Renal cortex interstitium (tissue), 15 donors: ENCODE measurements at places on chromosomes 1 and 21.
A peak's percentile ranks its signal among the peaks of the same experiment; 100 is the strongest.

DNA sequence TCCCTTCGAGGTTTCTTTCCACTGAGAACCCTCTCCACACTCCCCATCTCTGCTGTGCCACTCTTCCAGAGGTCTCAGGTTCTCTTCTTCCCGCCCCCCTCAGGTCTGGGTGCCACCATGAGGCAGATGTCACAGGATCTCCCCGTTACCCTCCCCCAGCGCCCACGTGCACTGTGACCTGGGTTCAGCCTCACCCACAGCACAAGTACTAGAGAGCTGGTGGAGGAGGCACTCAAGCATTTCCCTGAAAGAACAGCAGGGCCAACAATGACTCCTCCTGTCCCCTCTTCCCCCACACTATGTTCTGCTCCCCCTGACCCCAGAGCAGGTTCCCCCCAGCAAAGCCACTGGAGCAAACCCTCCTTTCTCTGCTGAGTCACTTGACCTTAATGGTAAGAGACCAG, 14.3 kb downstream of the PLEKHA6 start:
- DNase-seq, result no peak

GRCh38 chr1:26094677-26095383, 16.8 kb upstream of the PDIK1L start:
- no peak for DNase-seq

DNA sequence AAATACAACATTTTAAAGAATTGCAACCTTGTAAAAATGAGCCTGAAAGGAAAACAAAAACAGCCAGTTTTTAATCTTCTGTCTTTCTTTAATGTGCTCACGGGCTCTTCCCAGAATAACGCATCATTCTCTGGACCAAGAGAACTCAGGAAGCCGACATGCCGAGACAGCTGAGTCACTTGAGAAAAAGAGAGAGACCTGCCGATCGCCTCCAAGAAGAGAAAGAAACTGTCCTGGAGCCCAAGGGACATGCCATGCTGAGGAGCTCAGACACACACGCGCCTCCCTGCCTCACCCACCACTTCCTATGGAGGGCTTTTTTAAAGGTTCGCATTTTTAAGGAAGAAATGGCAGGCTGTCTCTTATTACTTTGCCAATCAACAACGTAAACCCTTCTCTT, 176.4 kb downstream of the ZNF281 start:
- no peak for DNase-seq

GRCh38 chr21:15252431-15252830, 187.6 kb upstream of the NRIP1 start:
- DNase-seq, result no peak

- DNase-seq, result no peak
Measured at GRCh38 chr1:219041141-219041540, 132.5 kb upstream of the LYPLAL1 start.

- DNase-seq, result no peak
Measured at GRCh38 chr1:247548769-247549182, at the start of gene GCSAML. Gene GCSAML, plus strand, starts transcription at chr1:247549134. Its CDS starts 58 bp downstream, at chr1:247549192.

GRCh38 chr1:185479796-185480195, 162.8 kb upstream of the IVNS1ABP start:
- DNase-seq, result no peak

DNA sequence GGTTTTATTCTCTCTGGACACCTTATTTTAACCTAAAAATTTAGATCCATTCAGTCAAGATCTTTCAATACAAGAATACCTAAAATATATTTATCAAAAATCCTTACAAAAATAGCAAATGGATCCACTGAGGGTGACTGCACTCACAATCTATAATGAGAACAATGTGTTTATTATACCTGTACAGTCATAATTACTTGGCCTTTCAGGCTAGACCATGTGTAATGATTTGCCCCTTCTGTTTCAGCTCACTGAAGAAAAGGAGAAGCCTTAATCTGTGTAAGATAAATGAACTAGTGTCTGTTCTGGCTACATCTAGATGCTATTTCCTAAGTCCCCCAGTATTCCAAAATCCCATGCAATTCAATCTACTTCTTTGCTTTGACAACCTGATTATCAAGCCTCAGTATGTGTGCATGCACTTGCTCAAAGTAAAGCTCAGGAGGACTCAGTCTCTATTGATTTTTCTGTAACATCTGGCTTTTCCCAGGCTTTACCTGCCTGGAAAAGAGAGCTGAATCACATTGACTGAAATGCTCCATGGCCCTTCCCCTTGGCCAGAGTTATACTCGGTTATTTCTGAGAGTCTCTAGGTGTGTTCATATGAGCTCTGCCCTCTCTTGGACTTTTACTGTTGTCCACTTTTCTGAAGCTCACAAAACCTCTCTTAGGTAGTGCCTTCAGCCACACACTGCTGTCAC, 27.6 kb downstream of the CRP start:
- DNase-seq, result no peak

- no peak for DNase-seq
Measured at GRCh38 chr1:38133304-38133703, 86.7 kb upstream of the POU3F1 start.

GRCh38 chr1:160935527-160936258, 18.9 kb downstream of the ITLN2 start:
- no peak for DNase-seq

- no peak for DNase-seq
Measured at GRCh38 chr1:38940339-38941047, 1.1 kb downstream of the RHBDL2 start.

GRCh38 chr21:26659182-26659581, 86.1 kb upstream of the CYYR1 start:
- no peak for DNase-seq

DNA sequence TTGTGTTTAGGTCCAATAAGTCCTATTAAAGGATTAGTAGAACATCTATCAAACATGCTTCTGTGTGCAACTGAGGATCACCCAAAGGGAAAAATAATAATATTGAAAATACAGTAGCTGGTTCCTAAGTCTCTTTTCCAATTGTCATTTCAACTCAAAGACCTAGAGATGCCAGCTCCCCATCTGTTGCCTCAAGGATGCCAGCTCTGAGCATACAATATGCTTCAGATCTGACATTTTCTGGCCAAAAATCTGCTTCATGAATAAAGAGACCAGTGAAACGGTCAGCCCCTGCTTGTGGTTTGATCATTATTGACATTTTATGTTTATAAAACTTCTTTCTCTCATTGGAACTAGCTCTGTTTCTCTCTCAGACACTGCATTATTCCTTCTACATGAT, 72.9 kb downstream of the CCDC185 start:
- no peak for DNase-seq

DNA sequence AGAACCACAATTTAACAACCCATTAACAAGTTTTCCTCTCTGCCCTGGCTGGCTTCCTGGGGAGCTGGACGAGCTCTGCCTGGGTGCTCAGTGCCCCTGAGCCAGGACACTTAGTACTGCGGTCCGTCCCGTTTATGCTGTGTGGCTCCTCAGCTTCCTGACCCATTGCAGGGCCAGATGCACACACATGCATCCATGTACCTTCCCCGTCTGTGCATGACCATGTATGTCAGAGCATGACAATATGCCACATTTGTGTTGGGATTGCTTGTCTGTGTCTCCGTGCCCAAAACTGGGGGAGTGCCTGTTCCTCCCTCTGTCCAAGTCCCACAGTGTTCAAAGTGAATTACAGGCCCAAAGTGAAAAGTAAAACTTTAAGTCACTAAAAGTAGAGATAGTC, 9.7 kb upstream of the TFF3 start:
- DNase-seq, result no peak

DNA sequence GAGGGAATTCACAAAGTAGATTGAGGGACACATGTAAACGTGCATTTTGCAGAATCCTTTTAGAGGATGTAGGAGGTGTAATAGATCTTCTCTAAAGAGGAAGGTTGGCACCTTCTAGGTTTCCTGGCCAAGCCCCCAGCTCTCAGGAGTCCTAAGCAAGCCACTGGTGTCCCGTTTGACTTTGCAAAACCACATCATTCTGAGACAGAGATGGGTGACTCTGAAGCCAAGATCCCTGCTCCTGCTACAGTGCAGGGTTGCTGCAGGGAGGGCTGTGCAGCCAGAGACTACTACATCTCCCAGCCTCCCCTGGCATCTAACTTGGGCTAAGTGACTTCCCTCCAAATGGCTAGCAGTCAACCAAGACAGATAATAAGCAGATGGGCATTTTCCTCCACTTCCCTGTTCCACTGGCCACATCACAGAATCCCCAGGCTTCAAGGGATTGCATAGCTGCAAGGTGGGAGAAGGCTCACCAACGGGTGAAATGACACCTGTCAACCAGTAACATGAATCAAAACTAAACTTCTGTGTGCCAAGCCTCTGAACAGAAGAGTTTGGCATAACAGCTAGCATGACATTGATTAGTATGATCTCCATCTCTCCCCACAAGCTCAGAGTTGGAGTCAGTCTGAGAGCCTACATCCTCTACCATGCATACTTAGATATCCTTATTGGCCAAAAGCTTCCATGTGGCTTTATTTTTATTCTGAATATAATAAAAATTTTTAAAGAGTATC, 129.6 kb upstream of the COA6 start:
- DNase-seq, result no peak

GRCh38 chr1:84450910-84451309, 28.2 kb upstream of the RPF1 start:
- no peak for DNase-seq

DNA sequence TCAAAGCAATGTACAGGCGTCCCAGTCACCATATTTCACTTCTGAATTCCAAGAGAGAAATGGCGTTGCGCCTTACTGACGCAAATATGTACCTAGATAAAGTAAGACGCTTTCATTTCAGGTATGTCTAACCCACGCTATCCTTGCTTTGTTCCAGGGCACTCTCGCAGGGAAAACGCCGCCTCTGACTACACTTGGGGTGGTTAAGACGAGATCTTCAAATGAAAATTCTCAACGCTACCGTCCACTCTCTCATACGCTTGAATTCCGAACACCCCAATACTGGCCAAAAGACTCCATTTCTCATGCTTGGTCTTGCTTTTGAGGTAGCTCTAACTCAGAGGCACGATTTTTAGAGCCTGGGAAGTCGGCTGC, 736 bp upstream of the ZMPSTE24 start:
- DNase-seq, result no peak

DNA sequence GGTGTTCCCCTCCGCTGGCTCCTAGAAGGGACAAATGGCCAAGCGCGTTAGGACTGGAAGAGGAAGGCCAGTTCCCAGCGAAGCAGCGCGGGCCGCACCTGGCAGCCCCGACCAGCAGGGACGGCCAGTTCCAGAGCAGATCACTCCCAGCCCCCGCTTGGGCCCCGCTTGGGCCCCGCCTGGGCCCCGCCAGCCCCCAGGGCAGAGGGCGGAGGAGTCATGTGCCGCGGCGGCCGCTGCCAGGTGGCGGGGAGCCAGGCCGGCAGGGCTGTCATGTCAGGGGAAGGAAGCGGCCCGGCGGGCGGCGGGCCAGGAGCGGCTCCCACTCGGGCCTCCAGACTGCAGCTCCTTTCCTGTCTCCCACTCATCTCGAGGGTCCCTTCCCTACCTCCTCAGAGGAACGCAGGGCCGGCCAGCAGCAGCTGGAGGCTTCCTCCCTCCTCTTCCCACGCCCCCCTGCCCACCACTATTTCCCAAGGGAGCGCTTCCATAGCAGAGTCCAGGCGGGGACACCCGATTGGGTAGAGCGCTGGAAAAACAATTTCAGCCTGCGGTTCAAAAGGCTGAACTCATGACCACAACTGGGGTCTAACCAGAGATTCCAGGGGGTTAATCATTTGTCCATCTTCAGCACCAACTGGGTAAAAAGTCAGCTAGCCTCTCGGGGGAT, 16.5 kb downstream of the ZNF697 start:
- peak; percentile 67 for DNase-seq

DNA sequence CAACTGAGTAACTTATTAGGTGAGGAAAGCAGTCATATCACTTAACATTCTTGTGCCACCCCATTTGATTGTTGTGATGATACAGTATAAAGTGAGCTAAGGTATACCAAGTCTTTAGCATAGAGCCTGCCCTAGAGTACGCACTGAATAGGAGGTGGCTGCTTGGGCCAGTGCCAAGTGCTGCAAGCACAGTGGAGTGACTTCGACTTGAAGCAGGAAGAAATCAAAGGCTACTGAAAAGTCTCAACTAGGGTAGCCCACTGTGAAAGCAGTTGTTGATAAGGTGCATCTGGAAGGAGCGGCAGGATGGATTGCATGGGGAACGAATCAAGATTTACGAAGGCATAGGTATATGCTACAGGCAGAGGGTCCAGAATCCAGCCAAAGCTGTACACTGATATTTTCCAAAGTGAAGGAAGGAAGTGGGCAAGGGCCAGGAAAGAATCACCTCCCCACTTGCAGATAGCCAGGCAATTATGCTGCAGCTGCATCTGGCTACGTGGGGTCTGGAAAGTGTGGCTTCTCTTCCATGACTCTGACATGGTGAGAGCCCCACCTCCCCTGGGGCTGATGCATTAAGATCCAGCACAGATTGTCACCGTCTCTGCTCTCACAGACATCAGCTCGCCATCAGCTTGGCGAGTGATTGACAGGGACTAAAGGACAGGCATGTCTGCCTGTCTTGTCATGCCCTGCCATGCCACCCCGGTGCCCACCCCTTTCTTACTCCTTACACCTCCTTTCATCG, 287.0 kb upstream of the PLXNA2 start:
- no peak for DNase-seq

- DNase-seq, result no peak
Measured at GRCh38 chr21:45281411-45282282, 6.0 kb downstream of the POFUT2 start.

- DNase-seq, result no peak
Measured at GRCh38 chr1:156863631-156864030, 3.0 kb downstream of the NTRK1 start.

DNA sequence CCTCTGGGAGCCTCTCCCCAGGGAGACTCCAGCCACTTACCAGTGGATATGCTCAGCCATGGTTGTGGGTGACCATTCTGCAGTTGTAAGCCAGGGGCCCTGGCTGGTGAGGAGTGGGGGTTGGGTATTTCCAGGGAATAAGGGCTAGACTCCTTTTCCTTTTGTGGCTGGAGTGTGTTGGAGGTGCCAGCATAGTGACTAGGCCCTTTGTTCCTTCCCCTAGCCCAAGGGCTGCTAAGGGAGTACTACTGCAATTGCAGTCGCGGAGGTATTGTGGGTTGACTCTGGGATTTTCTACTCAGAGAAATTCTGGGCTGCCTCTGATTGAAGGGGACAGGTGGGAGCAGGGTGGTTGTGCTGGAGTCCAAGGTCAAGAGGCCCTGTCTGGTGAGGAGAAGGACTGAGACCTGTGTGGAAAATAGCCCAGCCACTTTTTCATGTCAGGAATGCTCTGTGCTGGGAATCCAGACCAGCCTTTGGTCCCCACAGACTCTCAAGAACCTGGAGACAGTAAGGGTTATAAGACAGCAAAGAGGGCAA, 43.1 kb downstream of the MROH9 start:
- no peak for DNase-seq
